T-helper 17 cell (primary cell): ENCODE measurements at places on chromosomes 2 and 18. TPM values are rescaled to one million over a fixed set of nuclear protein-coding genes. Genes with fewer than 3 reads are reported as not detected.

GRCh38 chr2:69565431-69565839, 78.1 kb downstream of the AAK1 start:
- peak; percentile 47 for DNase-seq

- DNase-seq, result no peak
Observed at GRCh38 chr2:105636109-105636740, 108.5 kb upstream of the NCK2 start.

DNA sequence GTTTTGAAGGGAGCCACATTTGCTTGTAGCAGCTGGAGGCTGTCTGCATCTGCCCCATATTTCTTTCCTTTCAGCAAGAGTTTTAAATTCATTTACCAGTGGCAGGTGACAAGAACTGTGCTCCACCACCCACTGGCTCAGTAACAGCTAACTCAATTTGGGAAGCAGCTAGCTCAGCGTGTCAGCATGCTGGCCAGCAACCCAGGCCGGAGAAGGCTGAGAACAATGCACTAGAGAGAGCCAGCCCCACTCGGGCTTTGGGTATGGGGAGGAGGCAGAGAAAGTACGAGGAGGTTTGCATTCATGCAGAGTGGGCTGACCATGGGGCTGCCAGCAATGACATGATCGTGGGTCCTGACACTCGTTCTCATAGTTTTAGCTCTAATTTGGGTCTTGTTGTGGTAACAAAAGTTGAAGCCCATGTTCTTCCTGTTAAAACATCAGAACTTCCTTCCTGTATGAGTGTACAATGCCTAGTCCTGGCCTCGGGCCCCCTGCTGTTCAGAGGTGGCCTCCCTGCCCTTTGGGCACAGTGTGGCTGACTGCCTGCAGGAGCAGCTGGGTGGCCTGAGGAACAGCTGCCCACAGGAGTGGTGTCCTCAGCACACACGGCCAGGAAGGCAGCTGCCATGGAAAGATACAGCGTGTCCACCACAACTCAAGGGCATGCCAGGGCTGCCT, 23.0 kb downstream of the CDC42EP3 start:
- peak; percentile 36 for DNase-seq

DNA sequence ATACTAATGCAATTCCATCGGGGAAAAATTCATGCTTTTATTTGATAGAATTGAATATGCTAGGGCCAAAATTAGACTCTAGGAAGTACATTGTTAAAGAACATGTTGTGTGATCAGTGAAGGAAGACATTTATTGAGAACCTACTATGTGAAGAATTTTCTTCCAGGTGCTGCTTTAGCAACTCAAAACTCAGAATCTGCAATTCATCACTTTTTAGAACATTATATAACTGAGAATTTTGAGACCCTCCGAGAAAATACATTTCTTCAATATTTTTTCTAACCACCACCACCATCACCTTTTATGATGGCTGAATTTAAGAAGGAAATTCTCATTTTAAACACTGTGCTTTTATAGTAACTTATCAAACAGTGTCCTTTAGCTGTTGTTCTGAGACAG, 315.2 kb downstream of the FIGN start:
- no peak for DNase-seq

ARHGAP25 gene
- 75.6 TPM for total RNA-seq
